ENCODE measurements at places on chromosomes 1 and 21.

- no peak for DNase-seq
These were observed 13.9 kb upstream of the XPR1 start for GRCh38 chr1:180617774-180618395.

GRCh38 chr1:200959411-200959921 lies 64.0 kb downstream of the KIF21B start:
- DNase-seq: no peak

- no peak for DNase-seq
These were observed 93.9 kb downstream of the ST3GAL3 start for GRCh38 chr1:43801203-43801602.

- no peak for DNase-seq
These were observed 207.2 kb downstream of the PTGER3 start for GRCh38 chr1:70840260-70840953.

DNA sequence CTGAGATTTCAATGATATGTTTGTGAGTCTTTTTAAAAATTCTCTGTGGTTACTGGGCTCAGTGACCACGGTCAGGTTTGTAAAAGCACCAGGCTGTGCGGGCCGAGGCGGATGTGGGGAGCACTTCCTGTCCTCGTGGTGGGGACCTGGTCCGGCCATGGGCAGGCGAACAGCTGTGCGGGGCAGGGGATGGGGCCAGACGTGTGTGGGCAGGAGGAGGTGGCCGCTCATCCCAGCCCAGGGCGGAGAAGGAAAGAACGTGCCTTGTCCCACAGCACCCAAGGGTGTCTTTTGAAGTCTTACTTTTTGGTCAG lies 5.2 kb upstream of the OXCT2 start:
- DNase-seq: no peak

GRCh38 chr1:154574716-154575115 lies 7.1 kb downstream of the CHRNB2 start:
- DNase-seq: no peak

- no peak for DNase-seq
These were observed 14.2 kb upstream of the HSD3B1 start for GRCh38 chr1:119492763-119493162.

GRCh38 chr1:235067396-235068157 lies 61.1 kb downstream of the TOMM20 start:
- DNase-seq: no peak

DNA sequence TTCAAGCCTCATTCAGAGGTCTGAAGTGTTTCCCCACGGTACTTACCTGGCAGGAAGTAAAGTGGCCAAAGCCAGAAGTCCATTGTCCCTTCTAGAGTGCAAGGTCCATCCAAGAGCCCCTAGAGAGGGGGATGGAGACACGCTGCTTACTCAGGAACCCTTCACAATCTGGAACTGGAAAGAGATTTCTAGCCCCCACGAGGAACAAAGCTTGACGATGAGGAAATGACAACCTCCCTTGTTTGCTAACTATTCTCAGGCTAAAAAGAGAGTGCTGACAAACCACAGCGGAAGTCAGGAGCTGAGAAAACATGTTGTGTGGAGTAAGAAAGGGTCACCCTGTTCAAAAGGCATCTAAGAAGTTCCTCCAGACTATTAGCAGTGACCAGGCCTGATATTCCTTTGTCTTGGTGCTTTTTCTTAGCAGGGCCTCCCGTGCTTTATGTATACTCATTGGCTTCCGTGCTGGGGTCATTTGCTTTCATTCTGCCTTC lies at the start of gene FCMR:
FCMR (minus strand) TSS at position 170 of the 494 bp plus-strand sequence; CDS start at position 83, 87 bp downstream.
- no peak for DNase-seq

DNA sequence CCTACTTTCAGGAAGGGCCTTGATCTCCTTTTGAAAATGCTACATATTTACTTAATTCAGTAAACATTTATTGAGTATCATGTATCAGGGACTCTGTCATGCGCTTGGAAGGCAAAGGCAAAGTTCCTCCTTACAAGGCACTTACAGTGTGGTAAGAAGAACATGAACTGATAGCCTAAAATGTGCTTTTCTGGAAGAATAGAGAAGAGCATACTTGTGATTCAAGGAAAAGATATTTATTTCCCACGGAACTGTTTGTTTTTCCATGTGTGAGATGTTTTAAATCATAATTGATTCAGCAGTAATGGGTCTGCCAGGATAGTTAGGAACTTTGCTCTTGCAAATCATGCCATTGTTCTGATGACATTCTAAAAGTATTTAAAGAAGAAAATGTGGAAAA lies 110.1 kb upstream of the ZNHIT6 start:
- DNase-seq: no peak

GRCh38 chr1:22959545-22960360 lies 12.9 kb downstream of the LACTBL1 start:
- no peak for DNase-seq

DNA sequence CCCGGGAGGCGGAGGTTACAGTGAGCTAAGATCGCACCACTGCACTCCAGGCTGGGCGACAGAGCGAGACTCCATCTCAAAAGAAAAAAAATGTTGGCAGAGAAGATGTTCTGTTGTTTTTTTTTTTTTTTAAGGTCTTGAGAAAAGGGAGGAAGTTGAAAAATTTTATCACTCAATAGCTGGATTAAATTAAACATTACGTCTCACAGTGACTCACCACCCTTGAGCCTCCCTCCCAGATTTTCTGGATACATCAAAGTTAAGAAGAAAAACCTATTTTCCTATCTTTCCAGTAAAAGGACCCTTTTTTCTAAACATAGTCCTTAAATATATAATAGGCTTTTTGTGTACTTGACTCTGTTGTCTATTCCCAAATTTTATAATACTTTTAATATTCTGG lies 35.5 kb downstream of the IFNAR1 start:
- DNase-seq: no peak

DNA sequence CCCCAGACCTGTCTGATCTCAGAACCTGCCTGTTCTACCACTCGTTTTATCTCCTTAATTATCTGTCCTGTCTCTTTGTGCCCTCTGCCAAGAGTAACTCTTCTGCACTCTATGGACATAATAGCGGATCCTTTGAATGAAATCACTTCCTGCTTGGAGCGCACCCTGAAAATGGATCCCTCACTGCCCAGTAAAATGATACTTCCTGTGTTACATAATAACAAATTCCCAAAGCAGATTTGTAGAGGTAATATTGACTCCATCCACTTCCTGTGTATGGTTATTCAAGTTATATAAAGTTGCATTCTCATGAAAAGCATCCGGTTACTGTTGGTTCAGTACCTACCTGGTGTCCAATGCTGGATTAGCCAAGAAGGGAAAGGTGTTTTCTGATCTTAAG lies 246.0 kb downstream of the TRABD2B start:
- no peak for DNase-seq

Measured in cortex of kidney (tissue), 1 donor.